ENCODE measurements at places on chromosomes 3 and 15.

- DNase-seq = peak; percentile 59
Measured at GRCh38 chr3:9503283-9503682, 50.3 kb downstream of the LHFPL4 start.

GRCh38 chr3:168952551-168952950 lies 711.0 kb downstream of the MECOM start:
- DNase-seq = peak; percentile 28

DNA sequence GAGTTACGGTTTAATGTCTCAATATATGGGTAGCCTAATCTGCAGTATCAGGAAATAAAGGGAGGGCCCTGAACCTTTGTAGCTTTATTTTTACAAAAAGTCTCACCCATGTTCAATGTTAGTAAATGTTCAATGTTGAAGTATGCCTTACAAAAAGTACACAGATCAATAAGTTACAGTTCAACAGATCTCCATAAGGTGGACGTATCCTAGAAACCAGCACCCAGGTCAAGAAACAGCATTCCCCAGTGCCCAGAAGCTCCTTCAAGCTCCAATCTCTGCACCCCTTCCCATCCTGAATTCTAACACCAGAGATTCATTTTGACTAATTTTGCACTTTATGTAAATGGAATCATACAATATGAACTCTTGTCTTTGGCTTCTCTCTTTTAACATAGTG lies 31.3 kb downstream of the COLQ start:
- no peak for DNase-seq

GRCh38 chr3:26058901-26059321 lies 269.0 kb downstream of the OXSM start:
- DNase-seq = no peak

GRCh38 chr15:66858423-66859207 lies 156.6 kb downstream of the SMAD6 start:
- DNase-seq = no peak

DNA sequence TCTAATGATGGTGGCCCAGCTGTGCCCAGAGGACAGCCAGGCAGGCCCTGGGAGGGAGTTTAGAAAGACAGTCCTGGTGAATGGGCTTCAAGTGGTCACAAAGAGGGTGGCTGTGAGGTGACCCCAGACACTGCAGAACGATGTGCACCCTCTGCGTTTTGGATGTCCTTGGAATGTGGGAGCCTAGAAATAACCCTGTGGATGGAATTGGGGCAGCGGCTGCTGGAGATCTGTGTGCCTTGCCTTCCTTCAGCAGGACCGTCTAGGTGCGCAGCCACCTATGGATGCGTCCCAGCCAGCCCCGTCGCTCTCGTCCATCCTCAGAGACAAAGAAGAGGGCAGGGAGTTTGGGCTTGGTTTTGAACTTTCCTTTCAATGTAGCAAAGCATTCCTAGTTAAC lies 46.5 kb downstream of the KLHL25 start:
- DNase-seq = no peak

DNA sequence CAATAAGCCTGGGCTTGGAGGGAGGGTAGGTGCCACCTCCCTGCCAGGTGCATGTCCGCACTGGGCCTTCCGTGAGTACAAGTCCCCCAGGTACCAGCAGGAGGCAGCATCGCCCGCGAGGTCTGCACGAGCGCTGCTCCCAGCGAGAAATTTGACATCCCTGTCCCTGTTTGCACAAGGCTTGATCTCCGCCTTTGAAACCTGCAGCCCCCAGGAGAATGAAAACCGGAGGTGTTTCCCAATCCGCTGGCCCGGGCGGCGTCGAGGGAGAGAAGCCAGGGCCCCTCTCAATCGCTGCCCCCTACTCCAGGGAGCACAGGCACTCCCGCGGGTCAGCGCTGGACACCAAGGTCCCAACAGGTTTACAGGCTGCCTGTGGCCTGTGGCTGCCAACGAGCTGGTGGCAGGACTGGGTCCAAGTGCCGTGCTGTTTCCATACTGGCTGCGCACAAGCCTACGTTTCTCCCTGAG lies 961 bp downstream of the HAPLN3 start:
- no peak for DNase-seq
